ENCODE measurements at places on chromosomes 12 and 14.

DNA sequence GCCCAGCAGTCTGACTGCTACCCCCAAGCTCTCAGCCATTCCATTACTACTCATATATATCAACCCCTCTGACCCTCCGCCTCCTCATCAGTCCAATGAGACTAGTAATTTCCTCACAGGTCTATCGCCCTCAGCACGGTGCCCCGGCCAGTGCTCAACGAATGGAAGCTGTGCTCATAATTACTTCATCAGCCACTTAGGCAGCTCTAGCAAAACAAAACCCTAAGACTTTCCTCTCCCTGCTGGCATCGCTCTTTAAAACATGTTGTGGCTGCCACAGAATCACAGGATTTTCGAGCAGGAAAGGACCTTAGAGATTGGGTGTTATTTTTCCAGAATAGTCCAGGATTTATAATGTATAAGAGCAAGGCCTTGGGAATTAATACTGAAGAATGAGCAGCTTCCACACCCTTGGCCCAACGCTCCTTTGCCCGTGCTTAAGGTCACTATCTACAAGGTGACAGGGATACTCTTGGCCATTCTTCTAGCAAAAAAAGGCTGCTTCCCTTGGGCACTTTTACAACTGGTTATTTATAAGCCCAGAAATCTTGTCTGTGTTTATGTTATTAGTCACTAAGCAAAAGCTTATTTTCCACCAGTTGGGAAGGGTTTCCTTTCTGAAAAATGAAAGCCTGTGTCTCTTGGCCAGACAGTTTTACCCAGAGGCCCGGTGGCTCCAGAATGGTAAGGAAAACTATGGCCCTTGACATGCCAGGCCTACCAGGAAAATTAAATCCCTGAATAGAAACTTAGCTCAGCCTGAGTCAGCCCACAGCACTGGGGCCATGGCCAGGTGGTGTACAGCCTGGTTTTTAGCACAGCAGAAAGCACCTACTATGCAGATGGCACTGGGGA, 47.9 kb downstream of the NUAK1 start:
- DNase-seq, result peak; percentile 56

DNA sequence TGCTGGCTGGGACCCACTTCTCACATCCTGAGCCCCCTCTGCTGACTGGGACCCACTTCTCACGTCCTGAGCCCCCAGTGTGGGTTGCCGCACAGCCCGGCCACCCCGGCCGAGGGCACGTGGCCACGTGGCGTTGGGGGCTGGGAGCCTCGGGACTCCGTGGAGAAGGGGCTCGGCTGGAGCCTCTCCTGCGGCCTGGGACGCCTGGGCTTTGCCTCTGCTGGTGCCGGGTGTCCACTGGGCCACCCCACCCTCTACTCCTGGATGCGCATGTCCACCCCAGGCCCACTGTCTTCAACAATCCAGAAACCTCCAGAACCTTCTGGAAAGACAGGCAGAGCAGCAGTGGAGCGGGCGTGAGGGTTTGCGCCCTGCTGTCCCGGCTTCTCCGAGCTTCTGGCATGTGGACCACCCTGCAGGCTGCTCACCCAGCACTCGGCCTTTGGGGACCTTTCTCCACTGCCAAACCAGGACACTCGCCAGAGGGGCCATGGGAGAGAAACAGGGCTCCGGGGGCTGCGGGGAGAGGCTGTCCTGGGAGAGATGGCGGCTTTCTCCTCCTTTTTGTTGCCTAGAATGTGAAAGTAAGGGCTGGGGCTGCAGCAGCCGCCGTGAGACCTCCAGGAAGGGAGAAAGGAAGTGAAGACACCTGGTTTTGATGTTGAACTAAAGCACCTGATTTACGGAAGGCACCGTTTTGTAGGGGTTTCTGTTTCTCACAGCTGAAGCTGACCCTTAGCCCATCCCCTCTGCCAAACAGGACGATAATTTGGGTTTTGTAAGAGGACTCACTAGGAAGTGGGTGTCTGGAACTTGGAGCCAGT, 30.0 kb downstream of the NOC4L start:
- no peak for DNase-seq

DNA sequence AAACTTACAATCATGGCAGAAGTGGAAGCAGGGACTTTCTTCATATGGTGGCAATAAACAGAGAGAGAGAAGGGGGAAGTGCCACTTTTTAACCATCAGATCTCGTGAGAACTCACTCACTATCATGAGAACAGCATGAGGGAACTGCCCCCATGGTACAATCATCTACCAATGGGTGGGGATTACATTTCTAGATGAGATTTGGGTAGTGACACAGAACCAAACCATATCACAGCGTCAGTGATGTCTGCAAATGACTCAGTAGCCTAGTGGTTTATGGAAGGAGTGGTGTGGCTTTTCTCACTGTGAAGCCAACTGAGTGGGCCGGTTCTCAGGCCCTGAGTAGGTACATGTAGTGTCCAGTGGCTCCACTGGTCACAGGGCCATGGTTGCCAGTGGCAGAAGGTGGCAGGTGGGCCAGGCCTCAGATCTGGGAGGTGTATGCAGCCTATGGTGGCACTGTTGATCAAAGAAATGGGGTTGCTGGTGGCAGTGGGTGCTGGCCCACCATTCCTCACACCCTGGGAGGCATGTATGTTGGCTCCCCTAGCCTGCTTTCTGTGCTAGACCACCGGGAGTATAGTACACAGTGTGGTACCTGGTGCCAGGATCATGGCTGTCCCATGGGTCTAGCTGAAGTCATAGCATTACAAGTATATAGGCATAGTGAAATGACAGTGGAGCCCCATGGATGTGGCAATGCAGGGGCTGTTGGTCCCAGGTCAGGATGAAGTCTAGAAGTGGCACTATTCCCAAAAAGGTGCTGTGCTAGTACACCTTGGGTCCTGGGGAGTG, 191.9 kb downstream of the NUBPL start:
- DNase-seq, result no peak

GRCh38 chr12:71216725-71217579, 59.2 kb upstream of the TSPAN8 start:
- DNase-seq, result peak; percentile 42

DNA sequence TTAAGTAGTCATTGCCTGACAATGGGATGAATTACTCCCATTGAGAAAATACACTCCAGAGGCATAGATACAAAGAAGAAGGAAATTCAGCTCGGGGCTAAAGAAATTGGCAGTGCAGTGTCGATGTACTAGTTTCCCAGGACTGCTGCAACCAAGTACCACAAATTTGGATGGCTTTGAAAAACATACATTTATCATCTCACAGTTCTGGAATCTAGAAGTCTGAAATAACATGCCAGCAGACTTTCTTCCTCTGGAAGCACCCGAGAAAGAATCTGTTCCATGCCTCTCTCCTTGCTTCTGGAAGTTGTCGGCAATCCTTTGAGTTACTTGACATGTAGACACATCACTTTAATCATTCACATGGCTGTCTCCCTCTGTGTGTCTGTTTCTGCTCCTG, 101.9 kb downstream of the TMTC3 start:
- no peak for DNase-seq

DNA sequence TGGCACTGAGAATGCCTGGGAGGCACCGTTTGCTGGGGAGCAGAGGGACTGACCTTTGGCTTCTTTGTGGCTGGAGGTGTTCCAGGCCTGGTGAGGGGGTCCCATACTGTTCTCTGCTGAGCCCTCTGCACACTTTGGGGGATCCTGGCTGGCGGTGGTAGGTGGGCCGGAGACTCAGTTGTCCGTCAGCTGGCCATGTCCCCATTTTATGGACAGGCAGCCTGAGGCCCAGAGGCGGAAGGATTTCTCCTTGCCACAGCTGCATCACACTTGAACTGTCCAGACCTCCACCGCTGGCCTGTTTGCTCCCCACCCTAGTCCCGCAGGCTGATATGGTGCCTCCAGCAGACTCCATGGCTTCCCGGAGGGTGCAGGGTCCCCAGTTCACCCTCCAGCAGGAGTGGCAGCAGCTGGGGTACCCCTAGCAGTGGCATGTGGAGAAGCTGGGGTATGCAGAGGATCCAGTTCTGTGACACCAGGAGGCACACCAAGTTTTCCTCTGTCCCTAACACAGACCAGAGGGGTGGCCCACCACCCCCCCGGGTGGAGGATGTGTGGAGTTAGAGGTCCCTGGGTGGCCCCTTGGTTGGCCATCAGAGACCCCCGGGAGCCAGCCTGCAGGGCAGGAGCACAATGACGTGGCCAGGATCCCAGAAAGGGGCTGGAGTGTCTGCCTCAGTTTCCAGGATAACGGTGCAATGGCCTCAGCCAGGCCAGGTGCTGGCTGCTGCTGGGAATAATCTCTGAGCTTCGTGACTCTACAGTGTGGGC, 14.8 kb downstream of the SLC25A29 start:
- no peak for DNase-seq

DNA sequence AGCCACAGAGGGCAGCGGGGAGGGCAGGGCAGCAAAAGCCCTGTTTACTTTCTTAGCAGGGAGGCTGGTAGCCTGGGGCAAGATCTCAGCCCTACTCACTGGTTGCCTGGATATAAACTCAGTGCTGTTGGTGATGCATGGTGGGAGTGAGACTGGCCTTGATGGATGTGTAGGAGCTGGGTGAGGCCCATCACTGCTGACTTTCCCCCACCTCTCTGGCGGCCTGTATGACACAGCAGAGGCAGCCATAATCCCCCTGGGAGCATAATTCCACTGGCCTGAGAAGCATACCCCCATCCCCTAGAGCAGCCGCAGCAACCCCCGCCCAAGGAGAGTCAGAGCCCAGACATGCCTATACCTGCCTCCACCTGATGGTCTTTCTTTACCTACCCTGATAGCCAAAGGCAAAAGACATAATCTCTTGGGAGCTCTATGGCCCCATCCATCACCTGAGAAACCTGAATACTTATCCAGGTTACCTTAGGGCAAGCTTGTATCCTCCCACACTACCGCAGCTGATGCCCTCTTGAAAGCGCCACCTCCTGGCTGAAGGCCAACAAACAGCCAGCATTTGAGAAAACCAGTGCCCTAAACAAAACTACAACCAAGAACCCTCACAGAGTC, 59.3 kb downstream of the DNAI7 start:
- no peak for DNase-seq

- no peak for DNase-seq
These were observed 160.8 kb upstream of the KRR1 start for GRCh38 chr12:75672200-75672599.

DNA sequence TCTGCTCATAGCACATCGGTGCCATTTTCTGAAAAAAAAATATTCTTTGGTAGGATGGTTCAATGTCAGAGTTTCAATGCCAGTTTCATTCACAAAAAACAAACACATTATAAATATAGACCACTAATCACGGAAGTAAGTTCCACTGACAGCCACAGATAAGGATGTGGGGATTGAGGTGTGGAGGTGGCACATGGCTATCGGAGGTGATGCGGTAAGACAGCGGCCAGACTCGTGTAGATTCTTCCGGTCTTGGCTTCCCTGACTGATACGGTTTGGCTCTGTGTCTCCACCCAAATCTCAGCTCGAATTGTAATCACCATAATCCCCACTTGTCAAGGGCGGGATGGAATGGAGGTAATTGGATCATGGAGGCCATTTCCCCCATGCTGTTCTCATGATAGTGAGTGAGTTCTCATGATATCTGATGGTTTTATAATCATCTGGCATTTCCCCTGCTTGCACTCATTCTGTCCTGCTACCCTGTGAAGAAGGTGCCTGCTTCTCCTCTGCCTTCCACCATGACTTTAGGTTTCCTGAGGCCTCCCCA, 693.4 kb downstream of the VRK1 start:
- no peak for DNase-seq

- DNase-seq, result no peak
These were observed 1.1 kb downstream of the AVIL start for GRCh38 chr12:57817261-57817989.

DNA sequence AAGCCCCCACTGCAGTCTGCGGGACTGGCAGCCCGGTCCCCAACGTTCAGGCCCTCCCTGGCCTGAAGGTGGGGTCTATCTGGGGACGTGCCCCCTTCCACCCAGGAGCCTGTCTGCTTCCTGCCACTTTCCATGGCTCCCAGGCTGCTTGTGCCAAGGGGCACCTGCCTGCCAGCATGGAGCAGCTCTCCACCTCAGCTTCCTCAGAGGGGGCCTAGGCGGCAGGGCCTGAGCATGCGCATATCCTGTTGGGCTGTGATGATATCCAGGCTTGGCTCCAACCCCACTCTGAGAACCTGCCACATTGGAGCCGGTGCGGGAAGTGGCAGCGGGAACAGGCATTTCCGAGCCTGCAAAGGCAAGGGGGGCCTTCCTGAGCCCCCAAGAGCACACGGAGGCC, 57.4 kb downstream of the FUT8 start:
- no peak for DNase-seq

GRCh38 chr12:112111931-112112330, 3.3 kb upstream of the NAA25 start:
- no peak for DNase-seq

DNA sequence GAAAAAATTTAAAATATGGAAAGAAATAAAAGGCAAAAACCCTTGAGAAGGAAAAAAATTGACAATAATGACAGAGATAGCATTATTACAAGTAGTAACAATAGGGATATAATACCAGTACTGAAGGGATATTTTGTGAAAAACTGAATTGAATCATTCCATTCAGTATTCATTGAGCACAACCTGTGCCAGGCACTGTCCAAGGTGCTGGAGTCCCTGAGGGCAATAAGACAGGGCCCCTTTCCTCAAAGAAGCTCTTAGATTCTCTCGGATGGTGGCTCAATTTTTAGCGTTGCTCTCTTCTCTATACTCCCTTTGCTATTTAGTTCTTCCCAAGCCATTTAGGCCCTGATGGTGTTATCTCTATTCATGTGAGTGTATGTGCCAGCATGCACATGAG, 34.3 kb upstream of the GAS2L3 start:
- peak; percentile 4 for DNase-seq

GRCh38 chr12:128367961-128368360, 101.0 kb downstream of the TMEM132C start:
- no peak for DNase-seq

All from HCEC 1CT (cell line).